CD8-positive, alpha-beta memory T cell (primary cell): ENCODE measurements at places on chromosomes 3 and 15. TPM values are rescaled to one million over a fixed set of nuclear protein-coding genes. Genes with fewer than 3 reads are reported as not detected.

- H3K27ac ChIP-seq, result no peak overlapping the region
- H3K4me3 ChIP-seq, result no peak overlapping the region
- DNase-seq, result no peak
- H3K36me3 ChIP-seq, result no peaks in the 10 kb centered on the region
- H3K27me3 ChIP-seq, result no peaks in the 10 kb centered on the region
These were observed 318.7 kb downstream of the FOXP1 start for GRCh38 chr3:71264840-71265239.

GLDN gene
- total RNA-seq, result not detected

- no peak overlapping the region for H3K4me3 ChIP-seq
- no peaks in the 10 kb centered on the region for H3K36me3 ChIP-seq
- H3K27ac ChIP-seq, result no peak overlapping the region
- no peak for DNase-seq
These were observed 44.5 kb downstream of the CTDSPL start for GRCh38 chr3:37905987-37906674.

GRCh38 chr15:85910834-85911233, 116.1 kb upstream of the KLHL25 start:
- H3K4me3 ChIP-seq, result no peak overlapping the region
- no peaks in the 10 kb centered on the region for H3K4me1 ChIP-seq
- DNase-seq, result no peak

C15orf62 gene
- total RNA-seq, result 0.44 TPM

- H3K4me1 ChIP-seq, result peaks cover 17% of the 10 kb centered on the region
- H3K36me3 ChIP-seq, result no peaks in the 10 kb centered on the region
- no peak overlapping the region for H3K27ac ChIP-seq
These were observed 3.5 kb upstream of the MTFMT start for GRCh38 chr15:65032801-65033537.

GRCh38 chr3:87298111-87298718, 21.8 kb upstream of the POU1F1 start:
- no peak overlapping the region for H3K27ac ChIP-seq
- no peaks in the 10 kb centered on the region for H3K36me3 ChIP-seq
- H3K4me3 ChIP-seq, result no peak overlapping the region
- H3K27me3 ChIP-seq, result no peaks in the 10 kb centered on the region
- no peak for DNase-seq

DNA sequence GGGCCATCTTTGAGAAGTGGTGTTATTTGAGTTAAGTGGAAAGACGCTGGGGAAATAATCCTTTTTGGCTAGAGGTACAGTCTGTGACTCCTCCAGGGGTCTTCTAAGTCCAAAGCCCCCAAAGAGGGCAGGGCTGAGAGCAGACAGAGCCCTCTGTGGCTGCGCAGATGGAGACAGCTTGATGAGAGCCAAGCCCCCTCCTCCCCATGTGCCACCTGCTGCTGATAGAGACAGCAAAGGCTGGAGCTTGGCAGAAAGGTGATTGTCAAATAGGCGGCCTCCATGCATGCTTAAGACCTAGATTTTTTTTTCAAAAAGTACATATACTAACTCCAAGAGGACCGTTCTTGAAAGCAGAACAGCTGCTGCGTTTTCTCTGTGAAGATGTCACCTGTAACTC, 72.4 kb downstream of the CRYGS start:
- no peaks in the 10 kb centered on the region for H3K4me1 ChIP-seq
- DNase-seq, result no peak
- no peaks in the 10 kb centered on the region for H3K27me3 ChIP-seq
- no peak overlapping the region for H3K4me3 ChIP-seq
- H3K36me3 ChIP-seq, result no peaks in the 10 kb centered on the region

- H3K4me3 ChIP-seq, result no peak within 1 kb of the TSS
- DNase-seq, result no peak
- no peaks in the 10 kb centered on the region for H3K27me3 ChIP-seq
- H3K4me1 ChIP-seq, result no peaks in the 10 kb centered on the region
- H3K27ac ChIP-seq, result no peak within 1 kb of the TSS
- no peaks in the 10 kb centered on the region for H3K36me3 ChIP-seq
These were observed at the start of gene SH3GL3 for GRCh38 chr15:83446904-83447709. Gene SH3GL3 (plus strand): TSS chr15:83447341. CDS start chr15:83447534, 193 bp downstream.

TGM4 gene
- not detected for total RNA-seq

DNA sequence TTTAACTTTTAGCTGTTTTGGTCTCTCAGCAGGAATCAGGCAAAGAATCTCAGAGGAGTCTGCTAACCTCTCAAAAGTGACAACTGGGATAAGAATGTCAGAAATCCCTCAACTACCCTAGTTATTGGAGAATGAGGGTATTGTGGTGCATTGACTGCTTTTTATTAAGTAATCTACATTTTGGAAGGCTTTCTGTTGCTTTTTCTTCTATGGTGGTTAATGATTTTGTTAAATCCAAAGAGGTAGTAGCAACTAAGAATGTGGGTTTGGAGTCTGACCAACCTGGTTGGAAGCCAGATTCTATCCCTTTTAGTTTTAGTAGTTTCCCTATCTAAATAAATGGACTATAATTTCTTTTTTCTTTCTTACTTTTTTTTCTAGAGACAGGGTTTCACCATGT, 94.7 kb upstream of the RNF7 start:
- H3K4me3 ChIP-seq, result no peak overlapping the region
- H3K4me1 ChIP-seq, result no peaks in the 10 kb centered on the region
- no peak for DNase-seq
- H3K27me3 ChIP-seq, result no peaks in the 10 kb centered on the region
- no peak overlapping the region for H3K27ac ChIP-seq
- H3K36me3 ChIP-seq, result no peaks in the 10 kb centered on the region

DNA sequence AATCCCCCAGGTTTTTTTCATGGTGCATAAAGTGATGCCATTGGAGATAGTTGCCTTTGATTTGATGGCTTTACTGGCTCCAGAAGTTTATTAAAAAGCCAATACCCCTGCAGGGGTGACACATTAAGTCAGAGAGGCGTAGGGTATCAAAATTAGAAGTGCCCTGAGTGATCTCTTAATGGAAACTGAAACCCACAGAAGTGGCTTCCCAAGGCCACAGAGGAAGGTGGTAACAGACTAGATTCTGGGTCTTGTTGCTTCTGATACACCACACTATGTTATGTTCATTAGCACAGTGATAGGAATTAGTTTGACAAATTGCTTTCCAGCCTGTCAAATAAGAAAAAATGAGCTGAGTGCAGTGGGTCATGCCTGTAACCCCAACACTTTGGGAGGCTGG, 112.3 kb downstream of the IQCH start:
- H3K4me1 ChIP-seq, result no peaks in the 10 kb centered on the region
- H3K27me3 ChIP-seq, result no peaks in the 10 kb centered on the region
- H3K36me3 ChIP-seq, result no peaks in the 10 kb centered on the region
- H3K27ac ChIP-seq, result no peak overlapping the region
- DNase-seq, result no peak
